ENCODE measurements at places on chromosomes 3 and 15.

DNA sequence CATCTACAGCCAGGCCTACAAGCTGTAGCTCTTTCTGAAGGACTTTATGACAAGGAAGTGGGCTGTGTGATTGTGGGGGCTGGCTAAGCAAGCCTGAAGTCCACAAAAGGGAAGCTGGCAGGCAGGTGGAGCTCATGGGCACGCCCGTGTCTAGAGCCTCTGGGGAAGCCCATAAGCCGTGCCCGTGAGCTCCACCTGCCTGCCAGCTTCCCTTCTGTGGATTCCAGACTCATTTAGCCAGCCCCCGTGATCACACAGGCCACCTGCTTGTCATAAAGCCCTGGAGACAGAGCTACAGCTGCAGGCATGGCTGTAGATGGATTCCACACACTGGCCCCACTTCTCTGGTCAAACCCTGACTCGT is 15.2 kb downstream of the EFCC1 start:
- DNase-seq: peak; percentile 26

GRCh38 chr15:73240866-73241499 is 127.8 kb downstream of the HCN4 start:
- DNase-seq: peak; percentile 70

GRCh38 chr3:154324919-154325318 is 632 bp upstream of the DHX36 start:
- no peak for DNase-seq

- no peak for DNase-seq
Observed at GRCh38 chr3:16658004-16658924, 53.0 kb upstream of the DAZL start.

DNA sequence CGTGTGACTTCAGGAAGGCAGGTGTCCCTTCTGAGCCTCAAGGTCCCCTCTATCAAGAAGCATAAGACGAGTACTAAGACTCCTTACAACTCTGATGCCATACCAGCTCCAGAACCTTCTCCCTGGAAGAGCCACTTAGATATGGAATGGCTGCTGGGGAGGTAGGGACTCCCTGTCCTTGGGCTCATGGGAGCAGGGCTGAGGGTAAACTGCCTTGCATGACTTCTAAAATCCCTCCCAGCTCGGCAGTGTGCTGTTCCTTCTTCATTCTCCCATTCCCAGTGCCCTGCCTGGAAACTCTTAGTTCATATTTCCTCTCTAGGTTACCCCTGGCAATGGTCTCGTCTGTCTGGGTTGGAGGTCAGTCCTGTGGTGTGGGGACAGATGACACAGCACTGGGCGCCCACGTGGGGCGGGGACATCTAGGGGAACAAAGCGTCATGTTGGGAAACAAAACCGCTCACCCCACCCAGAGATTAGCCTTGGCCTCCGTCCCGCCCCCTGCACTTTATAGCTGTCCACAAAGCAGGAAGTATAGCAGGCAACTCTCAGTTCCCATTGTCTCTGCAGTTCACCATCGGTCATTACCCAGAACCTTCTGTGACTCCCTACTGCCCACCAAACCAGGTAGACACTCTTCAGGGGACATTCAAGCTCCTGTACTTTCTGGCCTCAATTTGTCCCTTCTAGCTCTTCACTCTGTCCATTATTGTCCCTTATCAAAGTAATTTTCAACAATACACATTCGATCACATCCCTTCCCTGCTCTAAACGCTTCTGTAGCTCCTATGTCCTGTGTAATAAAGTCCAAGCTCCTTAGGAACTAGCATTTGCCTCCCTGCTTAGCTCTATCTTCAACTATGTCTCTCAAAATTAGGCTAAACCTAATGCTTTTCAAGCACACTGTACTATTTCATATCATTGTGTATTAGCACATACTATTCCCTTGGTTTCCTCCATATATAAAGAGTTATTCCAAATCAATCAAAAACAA is 73.8 kb downstream of the IQSEC1 start:
- no peak for DNase-seq

DNA sequence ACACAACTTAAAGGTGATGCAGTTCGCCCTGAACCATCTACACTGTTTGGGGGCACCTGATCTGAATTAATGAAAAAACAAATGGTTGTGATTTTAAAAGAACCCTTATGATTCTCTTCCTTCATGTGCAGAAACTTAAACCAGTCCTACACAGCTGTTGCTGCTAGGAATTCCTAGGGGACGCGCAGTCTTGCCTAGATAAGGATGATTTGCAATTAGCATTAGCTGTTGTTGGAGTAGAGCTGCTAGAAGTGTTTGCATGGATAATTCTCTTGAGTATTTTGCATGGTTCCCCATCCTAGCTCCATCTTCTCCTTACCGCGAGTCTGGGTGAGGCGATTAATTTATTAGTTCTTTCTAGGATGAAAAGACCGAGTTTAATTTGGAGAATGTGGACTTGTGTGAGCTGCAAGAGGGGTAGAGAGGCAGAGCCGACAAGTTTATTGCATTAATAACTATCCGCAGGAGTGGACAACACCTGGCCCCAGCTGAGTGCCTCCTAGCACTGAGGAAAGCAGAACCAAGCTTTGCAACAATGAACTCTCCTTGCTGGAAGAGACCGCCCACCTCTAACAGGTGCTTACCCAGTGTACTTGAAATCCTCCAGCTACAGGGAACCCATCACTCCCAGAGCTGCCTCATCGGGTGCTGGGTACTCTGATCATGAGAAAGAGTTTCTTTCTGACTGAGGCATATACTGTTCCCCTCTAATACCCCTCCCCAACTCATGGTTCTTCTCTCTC is 75.0 kb upstream of the WNT7A start:
- no peak for DNase-seq

DNA sequence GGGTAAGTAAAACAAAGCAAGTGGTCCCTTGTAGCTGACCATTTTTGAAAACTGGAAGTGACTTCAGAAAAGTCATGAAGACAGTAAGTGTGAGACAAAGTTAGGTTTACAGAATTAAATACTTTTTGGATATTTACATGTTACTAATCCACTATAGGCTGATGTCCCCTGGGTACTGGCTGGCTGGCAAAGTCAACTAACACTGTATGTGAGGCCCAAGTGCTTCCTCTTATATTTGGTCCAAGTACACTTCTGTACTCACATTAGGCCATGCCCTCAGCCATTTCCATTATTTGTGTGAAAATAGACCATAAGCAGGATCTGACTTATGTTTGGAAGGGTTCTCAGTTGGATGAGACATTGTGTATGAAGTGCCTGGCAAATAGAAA is 5.5 kb upstream of the LEKR1 start:
- DNase-seq: no peak

DNA sequence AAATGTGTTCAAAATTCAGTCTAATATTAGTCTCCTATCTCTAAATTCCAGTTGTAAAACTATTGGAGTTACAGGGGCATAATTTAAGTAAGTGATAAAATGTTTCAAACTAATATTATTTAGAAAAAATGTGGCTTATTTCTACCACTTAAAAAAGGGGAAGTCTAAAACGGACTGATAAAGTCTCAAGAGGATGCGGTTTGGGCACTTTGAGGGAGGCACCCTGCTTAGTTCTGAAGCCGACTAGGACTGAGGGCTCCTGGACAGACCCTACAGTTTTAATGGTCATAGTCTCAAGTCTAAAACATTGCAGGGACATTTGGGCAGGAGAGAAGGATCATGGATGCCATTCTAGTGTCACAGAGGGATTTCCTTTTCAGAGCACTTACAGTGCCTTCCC is 566.3 kb downstream of the NR2F2 start:
- DNase-seq: no peak

DNA sequence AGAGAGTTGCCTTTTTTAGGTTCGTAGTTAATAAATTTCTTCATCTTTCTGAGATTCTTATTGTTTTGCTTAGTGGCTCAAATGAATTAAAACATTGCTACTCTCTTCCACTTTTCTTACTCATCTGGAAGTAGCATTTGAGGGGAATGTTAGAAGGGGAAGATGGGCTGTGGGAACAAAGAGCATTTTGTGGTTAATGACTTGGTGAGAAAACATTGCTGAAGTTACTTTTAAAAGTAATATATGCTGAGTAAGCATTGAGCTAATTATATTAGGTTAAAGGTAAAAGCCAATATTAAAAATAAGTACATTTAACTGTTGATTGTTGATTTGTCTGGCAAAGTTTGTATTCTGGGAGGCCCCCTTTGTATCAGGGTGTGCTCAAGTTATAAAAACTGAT is 5.7 kb downstream of the MORF4L1 start:
- DNase-seq: no peak

GRCh38 chr15:48427960-48428547 is 96.8 kb downstream of the DUT start:
- DNase-seq: no peak

- DNase-seq: no peak
Observed at GRCh38 chr3:72263223-72263990, 478.5 kb upstream of the PROK2 start.

DNA sequence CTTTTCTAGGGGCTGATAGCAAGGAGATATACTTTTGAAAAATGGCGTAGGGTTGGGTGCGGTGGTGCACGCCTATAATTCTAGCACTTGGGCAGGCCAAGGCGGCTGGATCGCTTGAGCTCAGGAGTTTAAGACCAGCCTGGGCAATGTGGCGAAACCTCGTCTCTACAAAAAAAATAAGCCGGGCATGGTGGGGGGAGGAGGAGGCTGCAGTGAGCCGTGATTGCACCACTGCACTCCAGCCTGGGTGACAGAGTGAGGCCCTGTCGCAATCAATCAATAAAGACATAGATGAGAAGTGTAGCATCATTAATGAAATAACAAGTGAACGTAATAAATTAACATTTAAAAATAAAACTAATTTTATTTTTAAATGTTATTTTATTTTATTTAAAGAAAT is 134.6 kb downstream of the SLCO3A1 start:
- DNase-seq: no peak

DNA sequence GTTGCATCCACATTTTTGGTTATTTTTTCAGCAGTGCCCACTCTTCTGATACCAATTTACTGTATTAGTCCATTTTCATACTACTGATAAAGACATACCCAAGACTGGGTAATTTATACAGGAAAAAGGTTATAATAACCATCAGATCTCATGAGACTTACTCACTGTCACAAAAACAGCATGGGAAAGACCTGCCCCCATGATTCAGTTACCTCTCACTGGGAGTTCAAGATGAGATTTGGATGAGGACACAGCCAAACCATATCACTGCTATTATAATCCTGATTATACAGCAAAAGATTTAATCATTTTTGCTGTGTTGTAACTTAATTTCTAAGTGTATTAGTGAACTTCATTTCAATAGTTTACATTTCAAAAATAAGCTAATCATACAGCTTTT is 6.6 kb downstream of the ZBED2 start:
- no peak for DNase-seq

GRCh38 chr3:72255191-72255590 is 470.2 kb upstream of the PROK2 start:
- DNase-seq: no peak

GRCh38 chr3:78969483-78969882 is 798.3 kb downstream of the ROBO1 start:
- no peak for DNase-seq

DNA sequence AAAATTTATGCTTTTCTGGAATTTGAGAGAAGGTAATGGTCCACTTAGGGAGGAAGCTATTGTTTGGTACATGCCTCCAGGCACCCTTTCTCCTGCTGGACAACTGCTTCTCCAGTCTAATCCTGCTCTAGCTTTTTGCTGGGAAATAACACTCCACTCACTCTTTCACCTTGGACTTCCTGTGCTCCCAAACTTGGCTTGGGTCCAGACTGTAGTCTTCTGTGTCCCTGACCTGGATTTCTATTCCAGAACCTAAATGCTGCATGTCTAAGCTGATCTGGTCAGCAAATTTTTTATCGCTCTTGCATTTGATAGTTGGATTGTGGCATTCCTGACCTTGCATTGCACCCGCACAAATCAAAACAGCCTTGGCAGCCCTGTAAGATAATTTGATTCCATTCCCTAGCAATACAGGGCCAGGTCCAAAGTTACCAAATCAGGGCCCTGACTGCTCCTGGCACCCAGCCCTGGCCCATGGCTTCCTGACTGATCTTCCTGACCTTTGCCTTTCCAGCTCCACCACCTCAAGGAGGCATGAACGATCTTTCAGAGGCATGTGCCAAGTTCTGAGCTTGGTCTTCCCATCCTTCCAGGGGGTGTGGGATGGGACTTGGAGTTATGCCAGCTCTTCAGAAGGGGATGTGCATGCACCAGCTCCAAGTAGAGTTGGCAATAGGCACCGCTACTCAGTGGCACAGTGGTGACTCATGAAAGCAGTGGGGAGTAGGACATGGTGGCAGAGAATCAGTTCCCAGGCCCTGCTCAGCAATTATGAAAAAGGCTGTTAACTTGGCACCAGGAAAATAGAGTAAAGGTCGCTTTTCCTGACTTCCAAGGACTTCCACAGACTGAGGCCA is 43.9 kb upstream of the GOLGA8J start:
- DNase-seq: no peak

DNA sequence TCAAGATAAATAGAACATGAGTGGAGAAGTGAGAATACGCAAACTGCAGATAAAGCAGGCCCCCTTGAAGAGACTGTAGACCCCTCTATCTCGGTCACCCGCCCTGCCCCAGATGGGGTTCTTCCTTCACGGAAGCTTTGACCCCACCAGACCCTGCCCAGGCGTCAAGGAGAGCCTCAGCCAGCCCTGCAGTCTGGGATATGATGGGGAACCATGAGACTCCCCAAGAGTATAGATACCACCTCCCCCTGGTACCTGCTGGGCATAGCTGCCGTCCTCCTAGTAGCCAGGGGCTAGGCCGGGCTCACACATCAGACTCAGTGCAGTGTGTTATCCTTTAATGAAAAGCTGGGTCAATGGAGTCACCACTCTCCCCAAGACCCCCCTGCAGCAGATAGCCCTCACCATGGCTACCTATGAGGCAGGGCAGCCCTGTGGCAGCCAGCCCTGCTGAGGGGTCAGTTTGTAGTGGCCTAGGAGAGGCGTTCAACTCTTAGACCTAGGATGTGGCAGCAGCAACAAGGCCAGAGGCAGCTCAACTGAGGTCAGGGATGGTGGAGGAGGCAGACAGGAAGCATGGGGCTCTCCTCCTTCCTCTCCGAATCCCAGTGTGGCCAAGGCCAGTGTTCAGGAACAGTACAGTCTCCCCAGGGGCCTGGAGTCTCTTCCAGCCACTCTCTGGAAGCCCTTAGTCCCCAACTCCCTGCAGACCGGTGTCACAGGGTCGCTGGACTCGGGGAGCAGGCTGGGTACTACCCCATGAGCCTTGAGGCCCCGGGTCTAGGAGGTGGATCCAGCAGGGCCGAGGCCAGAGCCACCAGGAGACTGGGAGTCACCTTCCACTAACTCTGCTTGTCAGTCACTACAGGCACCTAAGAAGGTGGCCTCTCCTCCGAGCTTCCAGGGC is 26.1 kb downstream of the PLXNB1 start:
- no peak for DNase-seq

GRCh38 chr3:34357461-34357860 is 559.0 kb downstream of the PDCD6IP start:
- DNase-seq: no peak

DNA sequence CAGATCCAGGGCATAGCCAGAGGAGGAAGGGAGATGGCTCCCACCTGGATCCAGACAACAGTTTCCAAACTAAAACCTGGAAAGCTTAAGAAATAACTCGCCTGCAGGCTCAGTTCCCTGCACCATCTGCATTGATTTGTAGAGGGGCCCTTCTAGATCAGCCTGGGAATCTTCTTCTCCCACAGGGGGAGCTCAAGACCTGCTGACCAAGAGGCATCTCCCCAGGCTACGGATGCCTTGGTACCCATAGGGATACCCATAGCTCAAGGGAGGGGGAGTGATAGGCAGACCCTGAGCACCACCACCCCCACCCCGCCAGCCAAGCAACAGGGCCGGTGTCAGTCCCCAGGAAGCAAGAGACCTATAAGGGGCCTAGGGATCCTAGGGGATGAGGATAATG is 28.0 kb upstream of the DCLK3 start:
- no peak for DNase-seq

Data from activated T-cell treated with anti-CD3 and anti-CD28 coated beads for 24 hours (primary cell).